ENCODE measurements at places on chromosomes 13 and 19.

- DNase-seq = no peak
Observed at GRCh38 chr13:78047151-78047550, 128.5 kb upstream of the EDNRB start.

GRCh38 chr19:9939301-9939913 is 3.1 kb upstream of the OLFM2 start:
- no peak for DNase-seq

GRCh38 chr19:47471733-47472457 is at the start of gene SLC8A2:
Gene SLC8A2, minus strand, starts transcription at chr19:47471893. Its CDS starts 5,490 bp downstream, at chr19:47466403.
- no peak for DNase-seq

DNA sequence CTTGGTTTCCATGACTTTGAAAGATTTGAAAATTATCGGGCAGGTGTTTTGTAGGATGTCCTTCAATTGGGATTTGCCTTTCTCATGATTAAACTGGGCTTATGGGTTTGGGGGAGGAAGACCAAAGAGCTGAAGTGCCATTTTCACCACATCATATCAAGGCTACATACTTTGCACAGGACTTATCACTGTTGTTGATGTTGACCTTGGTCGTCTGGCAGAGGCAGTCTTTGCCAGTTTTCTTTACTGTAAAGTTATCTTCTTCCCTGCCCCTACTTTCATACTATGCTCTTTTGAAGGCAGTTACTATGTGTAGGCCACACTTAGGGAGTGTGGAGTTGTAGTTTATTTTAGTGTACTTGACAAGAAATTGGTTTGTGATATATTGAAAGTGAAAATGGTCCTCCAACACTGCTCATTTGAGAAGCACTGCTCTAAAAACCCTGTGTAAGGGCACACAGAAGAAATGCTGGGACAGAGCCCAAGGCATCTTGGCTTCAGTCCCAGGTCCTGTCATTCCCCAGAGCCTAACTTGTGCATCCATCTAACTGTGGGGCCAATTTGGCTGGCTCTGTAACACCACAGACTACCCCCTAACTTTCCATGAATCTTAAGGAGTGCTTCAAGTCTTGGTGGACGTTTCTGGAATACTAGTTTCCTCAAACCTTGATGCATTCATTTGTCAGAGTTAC is 384.9 kb downstream of the KCNRG start:
- DNase-seq = no peak

- no peak for DNase-seq
Observed at GRCh38 chr19:10230173-10230860, 814 bp downstream of the S1PR2 start.

- DNase-seq = no peak
Observed at GRCh38 chr13:44912278-44913016, 76.8 kb downstream of the NUFIP1 start.

DNA sequence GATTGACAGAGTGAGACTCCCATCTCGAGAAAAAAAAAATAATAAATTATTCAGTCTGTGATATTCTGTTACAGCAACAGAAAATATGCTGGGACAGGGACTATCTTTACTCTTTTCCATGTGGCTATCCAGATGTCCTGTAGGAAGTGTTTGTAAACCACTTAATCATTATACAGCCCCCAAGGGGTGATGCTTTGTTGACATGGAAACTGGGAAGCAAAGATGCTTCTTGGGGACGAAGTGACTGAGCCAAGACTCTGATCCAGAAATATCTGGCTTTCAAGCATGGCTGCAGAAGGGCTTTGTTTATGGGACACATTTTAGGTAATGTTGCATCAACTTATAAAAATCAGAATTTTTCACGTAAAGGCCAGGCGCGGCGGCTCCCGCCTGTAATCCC is 5.4 kb downstream of the ZNF8 start:
- DNase-seq = no peak

GRCh38 chr13:34044041-34044440 is 226.1 kb downstream of the RFC3 start:
- no peak for DNase-seq

DNA sequence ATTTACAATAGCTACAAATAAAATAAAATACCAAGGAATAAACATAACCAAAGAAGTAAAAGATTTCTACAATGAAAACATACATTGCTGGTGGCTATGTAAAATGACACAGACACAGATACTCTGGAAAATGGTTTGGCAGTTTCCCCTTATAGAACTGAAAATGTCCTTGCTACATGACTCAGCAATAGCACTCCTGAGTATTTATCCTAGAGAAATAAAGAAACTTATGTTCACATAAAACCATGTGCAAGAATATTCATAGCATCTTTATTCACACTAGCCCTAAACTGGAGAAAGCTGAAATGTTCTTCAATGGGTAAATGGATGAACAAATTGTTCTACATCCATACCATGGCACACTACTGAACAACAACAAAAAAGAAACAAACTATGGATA is 100.2 kb upstream of the RFC3 start:
- DNase-seq = no peak

GRCh38 chr13:27953676-27954405 is 15.3 kb downstream of the CDX2 start:
- DNase-seq = no peak

DNA sequence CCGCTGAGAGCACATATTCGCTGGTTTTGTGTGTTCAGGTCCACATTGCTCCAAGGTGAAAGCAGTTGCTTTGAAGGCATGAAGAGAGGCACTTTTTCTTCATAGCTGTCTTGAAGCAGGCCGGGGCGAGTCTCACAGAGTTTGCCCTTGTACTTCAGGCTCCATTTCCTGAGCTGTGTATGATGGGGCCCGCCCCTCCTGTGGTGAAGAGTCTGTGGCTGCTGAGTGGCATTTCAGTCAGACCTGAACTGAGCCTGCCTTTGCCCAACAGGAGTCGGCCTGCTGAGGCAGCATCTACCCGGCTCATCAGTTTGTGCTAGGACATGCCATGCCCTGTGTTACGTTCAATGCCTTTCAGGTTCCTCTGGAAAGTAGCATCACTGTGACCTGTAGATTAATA is 44.4 kb upstream of the C1QTNF9 start:
- no peak for DNase-seq

GRCh38 chr13:72208112-72208645 is 341.2 kb upstream of the DACH1 start:
- no peak for DNase-seq

DNA sequence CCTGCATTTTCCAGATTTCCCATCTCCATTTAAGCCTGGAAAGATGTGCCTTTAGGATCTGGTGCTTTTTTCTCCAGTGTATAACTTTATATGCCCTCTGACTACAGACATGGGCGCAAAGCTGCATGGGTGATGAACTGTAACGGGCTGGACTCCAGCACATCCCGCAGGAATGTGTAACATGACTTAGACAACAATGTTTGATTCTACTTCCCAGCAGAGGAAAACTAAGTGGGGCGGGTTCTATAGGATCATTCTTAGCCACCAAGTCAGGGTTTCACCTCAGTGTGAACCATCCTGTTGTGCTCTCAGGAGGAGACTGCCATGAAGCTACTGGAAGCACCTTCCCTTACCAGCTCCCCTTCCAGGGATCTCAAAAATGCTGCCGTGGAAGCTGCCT is 93.2 kb upstream of the SERP2 start:
- no peak for DNase-seq

DNA sequence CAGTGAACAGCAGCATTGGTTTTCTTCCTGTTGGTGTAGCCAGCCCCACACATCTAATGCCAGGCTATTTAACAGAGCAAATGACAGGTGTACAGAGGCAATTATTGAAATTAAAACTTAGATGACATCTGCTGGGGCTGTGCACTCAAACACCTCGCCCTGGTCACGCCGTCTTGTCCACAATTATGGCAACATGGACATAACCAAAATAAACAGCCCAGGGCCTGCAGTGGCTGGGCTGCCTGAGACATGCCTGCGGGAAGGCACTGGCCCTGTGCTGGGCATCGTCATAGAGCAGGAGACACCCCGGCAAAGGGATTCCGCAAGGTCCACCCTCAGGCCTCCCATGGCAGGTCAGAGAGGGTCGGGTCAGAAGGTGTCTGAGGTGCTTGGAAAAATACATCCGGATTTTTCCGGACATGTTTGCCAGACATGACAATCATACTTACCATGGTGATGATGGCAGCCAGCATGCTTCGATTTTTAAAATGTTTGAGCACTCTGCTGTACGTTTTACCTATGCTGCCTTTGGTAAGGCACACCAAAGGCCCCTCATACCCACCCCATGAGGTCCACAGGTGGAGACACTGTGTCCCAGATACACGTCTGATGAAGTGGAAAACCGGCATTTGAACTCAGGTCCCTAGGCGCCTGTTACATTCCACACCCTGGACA is 47.8 kb downstream of the TSHZ3 start:
- DNase-seq = no peak

- no peak for DNase-seq
Observed at GRCh38 chr13:65461590-65461989, 1768.5 kb downstream of the PCDH9 start.

GRCh38 chr19:6012426-6013170 is 34.7 kb upstream of the RANBP3 start:
- no peak for DNase-seq

DNA sequence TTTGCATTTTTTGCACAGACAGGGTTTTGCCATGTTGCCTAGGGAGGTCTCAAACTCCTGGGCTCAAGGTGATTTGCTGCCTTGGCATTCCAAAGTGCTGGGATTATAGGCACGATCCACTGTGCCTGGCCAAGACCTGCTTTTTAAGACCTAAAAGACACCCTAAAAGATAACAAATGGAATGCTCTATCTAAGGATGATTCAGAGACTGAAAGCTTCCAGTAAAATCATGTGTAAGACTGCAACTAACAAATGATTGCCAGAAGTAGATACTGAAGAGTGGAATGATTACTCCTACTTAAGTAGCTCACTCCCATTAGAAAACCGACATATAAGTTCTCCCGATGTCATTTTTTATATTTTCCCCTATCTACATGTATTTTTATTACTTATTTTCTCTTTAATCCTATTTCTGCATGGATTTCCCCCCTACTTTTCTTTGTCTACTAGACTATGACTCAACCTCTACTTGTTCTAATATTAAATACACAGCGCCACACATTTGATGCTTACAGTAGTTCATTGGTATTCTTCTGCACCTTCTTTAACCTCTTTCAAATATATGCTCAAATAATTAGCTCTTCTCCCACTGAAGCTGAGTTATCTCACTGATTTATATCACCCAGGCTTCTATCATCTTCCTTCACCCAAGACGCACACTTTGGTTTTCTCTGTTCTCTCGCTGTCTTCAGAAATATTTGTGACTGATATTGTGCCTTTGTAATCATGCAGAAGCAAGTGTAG is 32.2 kb upstream of the KLF12 start:
- no peak for DNase-seq

DNA sequence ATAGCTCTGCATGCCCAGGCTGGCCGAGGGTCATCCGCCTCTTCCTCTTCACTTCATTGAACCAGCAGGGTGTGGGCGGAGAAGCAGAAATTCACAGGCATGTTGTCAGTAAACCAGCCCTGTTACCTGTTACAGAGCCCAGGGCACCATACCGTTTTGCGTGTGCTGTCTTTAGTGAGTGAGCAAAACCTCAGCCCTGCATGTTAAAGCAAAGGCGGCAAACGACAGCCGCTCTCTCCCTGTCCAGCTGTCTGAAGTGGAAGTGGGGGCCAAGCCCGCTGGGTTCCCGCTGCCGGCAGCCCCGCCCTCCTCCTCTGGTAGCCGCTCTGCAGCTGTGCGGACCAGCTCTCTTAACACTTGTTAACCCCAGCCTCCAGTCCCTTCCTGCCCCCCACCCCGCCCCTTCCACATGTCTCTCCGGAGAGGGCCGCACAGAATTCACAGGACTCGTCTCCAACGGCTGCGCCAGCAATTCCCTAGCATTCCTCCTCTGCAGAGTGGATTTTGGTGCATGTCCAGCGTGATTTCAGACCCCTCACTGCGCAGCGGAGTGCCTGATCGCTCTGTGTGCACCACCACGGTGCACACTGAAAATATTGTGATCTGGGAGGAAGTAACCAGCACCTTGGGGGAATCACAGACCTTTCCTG is 12.7 kb downstream of the KLHL26 start:
- DNase-seq = no peak

DNA sequence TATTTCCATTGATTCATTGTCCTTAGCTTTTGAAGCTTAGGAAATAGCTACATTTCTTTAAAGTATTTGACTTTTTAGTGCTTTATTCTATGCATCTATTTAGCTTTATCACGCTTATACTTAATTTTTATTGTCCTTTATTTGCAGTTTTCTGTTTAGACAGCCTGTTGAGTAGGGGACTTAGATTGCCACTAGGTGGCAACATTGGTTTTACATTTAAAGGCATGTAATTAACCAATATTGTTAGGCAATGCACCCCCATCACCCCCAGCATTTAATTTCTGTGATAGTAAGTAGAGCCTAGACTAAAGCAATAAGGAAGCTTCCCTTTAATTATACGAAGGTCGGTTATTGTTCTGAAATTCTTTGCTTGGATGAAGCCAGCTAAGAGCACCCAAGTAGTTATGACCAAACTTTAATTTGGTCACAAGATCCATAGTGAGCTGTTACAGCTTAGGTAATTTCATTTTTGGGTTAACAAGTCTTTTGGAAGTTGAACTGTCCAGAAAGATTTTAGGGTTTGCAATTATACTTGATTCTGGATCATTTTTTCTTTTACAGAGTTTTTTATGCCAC is 36.5 kb downstream of the B3GLCT start:
- DNase-seq = no peak

GRCh38 chr13:41025518-41025917 is 6.4 kb upstream of the ELF1 start:
- no peak for DNase-seq

DNA sequence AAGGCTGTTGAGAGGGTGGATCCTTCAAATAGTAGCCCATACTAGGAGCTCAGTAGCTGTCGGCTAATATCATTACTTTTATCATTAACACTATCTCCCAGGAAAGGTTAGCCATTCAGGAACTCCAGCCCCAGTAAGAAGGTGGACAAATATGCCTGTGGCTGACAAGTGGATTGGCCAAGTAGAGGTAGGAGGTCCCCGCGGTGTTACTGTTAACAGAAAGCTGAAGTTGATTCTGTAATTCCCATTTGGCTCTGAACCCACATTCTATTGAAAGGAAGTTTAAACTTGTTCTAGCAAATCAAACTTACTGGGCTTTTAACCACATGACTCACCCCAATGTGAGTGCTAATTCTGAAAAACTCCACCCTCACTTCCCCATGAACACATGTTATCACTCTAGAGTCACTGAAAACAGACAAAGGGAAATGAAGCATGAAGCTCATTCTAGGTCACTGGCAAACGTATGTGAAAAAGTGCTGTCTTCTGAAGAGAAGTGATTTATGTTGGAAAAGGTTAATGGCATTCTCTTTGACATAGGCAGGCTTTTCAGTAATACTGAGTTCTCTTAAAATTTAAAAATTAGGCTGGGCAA is 273.5 kb downstream of the FGF14 start:
- no peak for DNase-seq

- DNase-seq = no peak
Observed at GRCh38 chr19:2476451-2477140, 669 bp downstream of the GADD45B start.

GRCh38 chr13:33639626-33640080 is 178.3 kb upstream of the RFC3 start:
- no peak for DNase-seq

Data from vagina (tissue), 2 donors.